ENCODE measurements at places on chromosomes 5 and 9. TPM values are rescaled to one million over a fixed set of nuclear protein-coding genes. Genes with fewer than 3 reads are reported as not detected.

Gene CD14
- total RNA-seq, result 4.0 TPM

Gene DIPK1B
- 8.9 TPM for total RNA-seq

Gene GLIPR2
- 10.6 TPM for total RNA-seq

Gene TAF1L
- total RNA-seq, result not detected

Gene ADAMTS12
- total RNA-seq, result 9.1 TPM

Gene VCAN
- total RNA-seq, result 14.1 TPM
